ENCODE measurements at places on chromosomes 1 and 21.

GRCh38 chr1:70790232-70790923 lies 257.2 kb downstream of the PTGER3 start:
- DNase-seq = no peak

GRCh38 chr1:100747771-100748170 lies 28.2 kb downstream of the VCAM1 start:
- DNase-seq = no peak

DNA sequence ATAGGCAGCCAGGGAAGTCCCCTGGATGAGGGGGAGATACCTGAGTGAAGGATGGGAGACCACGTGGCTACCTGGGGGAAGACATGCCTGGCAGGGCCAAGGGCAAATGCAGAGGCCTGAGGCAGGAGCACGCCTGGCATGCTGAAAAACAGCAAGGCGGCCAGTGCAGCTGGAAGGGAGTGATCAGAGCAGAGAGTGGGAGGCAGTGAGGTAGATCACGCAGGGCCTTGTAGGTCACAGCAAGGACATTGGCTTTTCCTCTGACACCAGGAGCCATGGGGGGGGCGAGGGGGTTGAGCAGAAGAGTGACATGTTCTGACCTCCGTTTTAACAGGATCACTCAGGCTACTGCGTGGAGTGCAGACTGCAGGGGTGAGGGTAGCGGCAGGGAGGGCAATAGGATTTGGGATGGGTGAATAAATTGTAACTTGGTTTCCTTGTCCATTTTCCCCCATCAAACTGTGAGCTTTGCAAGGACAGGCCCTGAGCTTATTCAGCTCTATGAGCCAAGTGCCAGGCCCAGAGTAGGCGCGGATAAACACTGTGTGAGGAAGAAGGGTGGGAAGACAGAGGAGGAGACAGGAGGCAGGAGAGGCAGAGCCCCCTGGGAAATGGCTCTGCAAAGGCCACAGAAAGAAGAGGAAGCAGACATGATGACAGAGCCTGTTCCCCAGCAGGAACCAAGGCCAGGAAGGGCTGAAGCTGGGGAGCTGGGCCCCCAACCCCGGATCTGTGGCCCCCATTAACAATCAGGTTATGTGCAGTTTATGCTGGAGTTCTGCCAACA lies 16.6 kb downstream of the IFI6 start:
- DNase-seq = no peak

DNA sequence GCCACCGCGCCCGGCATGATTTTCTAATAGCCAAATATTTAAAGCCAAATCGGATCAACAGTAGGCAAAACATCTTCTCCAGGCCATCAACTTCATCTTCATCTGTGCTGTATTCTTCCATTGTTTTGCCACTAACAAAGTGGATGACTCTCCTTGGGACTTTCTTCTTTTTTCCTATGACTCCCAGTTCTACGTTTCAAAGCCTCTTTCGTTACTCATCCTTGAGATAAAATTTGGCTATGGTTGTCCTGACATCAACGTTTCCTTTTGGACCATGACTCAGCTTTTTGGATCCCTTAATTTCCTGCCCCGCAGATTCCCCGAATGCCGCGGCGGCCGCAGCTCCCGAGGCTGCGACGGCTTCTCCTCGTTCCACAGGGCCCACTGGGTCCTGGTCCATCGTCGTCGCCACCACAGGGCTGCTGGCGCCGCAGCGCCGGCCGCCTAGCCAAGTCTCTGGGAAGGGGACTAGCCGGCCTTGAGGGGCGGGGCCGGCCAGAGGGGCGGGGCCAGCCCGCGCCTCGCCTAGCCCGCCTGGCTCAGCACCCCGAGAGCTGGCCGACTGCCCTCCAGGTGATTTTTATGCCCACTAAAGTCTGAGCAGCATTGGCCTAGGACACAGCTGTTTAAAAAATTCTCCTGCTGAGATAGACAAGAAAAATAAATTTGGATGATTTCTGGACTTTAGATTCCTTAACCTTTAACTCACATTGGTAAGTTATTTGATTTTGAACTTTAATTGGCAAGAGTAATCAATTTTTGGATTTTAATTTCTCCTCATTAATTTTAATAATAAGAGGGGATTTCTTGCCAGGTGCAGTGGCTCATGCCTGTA lies 93.9 kb downstream of the ADCY10 start:
- DNase-seq = no peak

DNA sequence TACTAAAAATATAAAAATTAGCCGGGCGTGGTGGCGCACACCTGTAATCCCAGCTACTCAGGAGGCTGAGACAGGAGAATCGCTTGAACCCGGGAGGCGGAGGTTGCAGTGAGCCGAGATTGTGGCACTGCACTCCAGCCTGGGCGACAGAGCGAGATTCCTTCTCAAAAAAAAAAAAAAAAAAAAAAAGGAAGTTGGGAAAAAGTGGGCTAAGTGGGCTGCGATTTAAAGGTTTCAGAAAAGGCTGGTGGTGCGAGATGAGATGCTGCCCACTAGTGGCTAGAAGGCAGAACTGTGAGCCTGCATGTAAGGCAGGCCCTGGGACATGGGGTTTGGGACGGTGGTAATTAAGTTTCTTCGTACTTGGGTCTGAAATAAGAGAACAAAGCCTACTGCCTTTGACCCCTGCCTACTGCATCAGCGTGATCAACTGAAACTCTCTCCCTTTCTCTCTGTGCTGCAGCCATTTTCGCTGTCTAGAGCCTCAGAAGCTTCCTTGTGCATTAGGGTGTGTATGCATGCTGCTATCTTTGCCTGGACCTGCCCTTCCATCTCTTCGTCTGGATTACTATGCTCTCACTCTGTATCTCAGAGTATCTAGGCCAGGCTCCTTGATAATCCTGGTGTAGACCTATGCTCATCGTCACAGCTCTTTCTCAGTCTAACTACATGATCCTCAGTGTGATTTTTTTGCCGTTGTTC lies 12.4 kb downstream of the FMOD start:
- peak; percentile 41 for DNase-seq

GRCh38 chr1:200891774-200892157 lies 2.9 kb upstream of the INAVA start:
- DNase-seq = no peak

- no peak for DNase-seq
Measured at GRCh38 chr1:21814981-21815582, 3.0 kb downstream of the LDLRAD2 start.

GRCh38 chr1:42817440-42817767 lies 207 bp upstream of the SVBP start:
- DNase-seq = no peak

DNA sequence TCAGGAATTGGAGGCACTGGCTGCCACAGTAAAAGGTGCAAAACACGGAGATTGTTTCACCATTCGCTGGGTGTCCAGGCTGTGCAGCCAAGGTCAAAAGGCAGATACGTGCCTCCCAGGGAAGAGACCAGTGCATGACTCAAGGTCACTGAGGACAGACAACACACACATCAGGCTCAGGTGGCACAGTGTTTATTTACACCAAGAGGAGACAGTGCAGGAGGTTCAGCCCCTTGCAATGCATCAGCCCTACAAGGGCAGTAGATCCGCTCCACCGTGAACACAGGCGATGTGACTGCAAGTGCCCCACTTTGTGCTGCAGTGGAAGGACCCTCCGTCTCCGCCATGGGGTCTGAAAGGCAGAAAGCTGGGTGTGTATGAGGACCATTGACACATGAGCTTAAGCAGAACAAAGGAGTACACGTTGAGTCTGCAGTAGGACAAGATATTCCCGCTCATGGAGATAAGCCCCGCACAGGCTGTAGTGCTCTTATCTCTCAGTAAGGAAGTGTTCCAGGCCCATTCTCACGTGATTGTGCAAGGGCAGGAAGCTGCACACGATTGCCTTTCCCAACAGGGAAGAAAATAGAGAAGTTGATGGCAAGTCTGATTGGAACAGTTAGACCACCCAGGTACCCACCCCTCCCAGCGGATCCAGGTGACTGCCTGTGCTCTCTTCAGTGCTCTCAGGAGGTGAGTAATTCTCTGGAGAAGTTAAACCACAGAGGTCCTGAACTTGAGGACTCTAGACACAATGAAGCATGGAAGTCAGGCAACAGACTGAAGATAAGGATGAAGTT lies 37.5 kb upstream of the QSOX1 start:
- no peak for DNase-seq

GRCh38 chr1:110542725-110543124 lies 23.8 kb upstream of the KCNA10 start:
- no peak for DNase-seq

GRCh38 chr1:147598621-147599361 lies 57.5 kb downstream of the BCL9 start:
- DNase-seq = peak; percentile 17

Measured in stimulated activated CD8-positive, alpha-beta memory T cell treated with anti-CD3 and anti-CD28 coated beads, Interleukin-15, amount 100 ng/mL, for 4 hours (primary cell).